Activated naive CD4-positive, alpha-beta T cell (primary cell): ENCODE measurements at places on chromosomes 11 and 22.
A peak's percentile ranks its signal among the peaks of the same experiment; 100 is the strongest.

- no peak for DNase-seq
Observed at GRCh38 chr11:69899957-69900821, 81.0 kb upstream of the FGF3 start.

GRCh38 chr11:12901874-12902481 is 107.1 kb upstream of the RASSF10 start:
- DNase-seq: no peak

DNA sequence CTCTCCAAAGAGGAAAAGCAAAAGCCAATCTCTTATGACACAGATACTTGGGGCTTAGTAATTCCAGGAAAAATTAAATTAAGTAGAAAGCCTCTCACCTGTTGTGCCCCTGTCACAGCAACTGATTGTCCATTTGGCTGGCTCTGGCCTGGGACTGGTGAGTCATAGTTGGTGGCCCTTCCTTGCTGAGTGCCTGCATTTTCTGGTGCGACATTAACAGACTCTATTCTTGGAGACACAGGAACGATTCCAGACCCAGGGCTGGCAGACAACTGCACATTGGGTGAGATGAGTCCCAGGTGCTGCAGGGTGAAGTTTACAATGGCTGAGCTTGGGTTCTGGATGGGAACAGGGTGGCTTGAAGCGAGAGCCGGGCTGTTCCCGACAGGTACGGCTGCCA is 15.6 kb downstream of the E2F8 start:
- no peak for DNase-seq

DNA sequence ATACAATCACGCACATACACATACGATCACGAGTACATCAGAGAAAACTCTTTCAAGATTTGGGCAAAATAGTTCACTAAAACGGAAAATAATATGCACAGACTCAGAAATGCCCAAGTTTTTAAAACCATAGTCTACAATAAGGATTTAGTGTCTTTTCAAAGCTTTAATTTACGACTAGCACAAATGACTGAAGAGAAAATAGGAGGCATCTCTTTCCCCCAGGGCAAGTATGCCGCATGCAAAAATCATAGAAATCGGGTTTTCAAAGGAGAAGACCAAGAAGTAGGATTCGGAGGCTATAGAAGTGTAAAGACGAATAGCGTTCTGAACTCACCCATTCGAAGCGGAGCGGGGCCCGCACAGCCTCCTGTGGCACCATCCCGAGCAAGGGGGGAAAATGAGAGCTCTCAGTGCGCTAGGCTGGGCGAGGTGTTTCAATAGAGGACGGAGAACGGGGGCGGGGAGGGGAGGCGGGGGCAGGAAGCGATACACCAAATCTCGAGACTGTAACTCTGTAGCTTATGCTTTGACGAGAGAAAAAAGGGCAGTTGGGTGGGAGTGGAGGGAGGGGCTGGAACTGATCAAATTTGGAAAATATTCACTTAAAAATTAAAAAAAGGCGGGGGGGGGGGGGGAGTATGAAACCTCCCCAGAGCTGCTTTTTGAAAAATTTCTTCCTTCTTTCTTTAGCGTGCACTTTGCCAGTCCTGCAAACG is 15.8 kb downstream of the BLID start:
- no peak for DNase-seq

DNA sequence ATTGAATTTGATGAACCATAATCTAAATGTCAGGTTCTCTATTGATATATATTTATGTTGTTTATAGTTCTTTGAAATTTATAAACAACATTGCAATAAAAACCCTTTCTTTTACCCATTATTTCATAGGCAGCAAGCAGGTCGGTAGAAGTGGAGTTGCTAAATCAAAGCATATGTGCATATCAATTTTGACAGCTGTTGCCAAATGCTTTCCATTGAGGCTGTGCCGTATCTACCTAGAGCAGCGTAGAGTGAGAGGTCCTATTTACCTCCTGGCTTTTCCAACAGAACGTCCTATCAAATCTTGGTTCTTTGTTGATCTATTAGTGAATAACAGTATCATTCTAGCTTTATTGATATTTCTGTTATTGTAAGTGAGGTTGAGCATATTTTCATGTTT is 77.5 kb upstream of the SLC22A12 start:
- DNase-seq: no peak

GRCh38 chr22:20463324-20464095 is 25.9 kb upstream of the SCARF2 start:
- peak; percentile 26 for DNase-seq

DNA sequence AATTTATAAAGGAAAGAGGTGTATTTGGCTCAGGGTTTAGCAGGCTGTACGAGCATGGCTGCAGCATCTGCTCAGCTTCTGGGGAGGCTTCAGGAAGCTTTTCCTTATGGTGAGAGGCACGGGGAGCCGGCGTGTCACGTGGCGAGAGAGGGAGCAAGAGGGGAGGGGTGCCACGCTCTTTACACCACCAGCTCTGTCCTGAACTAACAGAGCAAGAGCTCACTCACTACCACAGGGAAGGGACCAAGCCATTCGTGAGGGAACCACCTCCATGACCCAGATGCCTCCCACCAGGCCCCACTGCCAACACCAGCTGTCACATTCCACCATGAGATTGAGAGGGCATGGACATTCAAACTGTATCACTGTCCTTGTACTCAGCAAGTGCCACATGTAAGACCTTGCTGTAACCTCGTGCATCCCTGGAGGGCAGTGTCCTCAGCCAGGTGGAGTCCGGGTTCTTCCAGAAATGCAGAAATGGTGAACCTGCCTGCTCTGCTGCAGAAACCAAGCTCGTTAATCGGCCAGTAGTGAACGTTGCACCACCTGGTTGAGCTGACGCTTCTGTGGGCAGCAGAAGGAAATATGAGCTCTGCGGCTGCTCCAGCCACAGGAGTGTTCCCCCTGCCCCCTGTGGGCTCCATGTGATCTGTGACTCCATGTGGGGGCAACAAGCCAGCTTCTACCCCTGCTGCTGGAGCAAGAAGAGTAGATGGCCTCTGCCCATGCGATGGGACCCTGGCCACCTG is 368.6 kb downstream of the TBC1D22A start:
- DNase-seq: no peak

DNA sequence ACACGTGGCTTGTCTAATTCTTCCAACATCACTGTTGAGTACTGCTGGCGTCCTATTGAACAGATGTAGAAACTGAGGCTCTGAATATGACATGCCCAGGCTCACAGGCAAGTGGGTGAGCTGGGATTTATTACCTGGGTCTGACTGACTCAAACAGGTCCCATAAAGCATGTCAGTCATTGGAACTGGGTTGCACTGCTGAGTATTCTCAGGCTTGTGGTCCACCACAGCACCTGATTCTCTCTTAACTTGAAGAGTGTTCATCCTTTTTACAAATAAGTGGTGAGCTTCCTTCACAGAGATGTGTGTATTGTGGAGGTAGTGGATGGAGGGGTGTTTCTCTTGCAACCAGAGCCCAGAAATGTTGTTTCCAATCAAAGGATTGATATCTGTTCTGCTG is 44.5 kb downstream of the SC5D start:
- no peak for DNase-seq

DNA sequence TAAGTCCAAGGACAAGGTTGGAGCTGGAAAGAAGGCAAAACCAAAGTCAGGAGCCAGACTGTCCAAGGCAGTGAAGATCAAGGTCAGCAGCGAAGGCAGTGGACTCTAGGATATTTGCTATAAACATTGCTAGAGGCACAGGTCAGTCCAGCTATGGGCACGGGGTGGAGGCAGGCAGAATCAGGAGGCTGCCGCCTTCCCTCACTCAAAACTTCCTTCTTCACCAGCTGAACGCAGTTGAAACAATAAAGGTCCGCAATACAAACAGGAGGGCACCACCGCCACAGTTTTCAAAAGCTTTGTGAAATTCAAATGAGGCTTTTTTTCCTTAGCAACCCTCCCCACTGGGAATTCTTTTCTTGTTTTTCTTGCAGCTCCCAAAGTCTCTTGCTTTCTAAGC is 372.4 kb downstream of the NXPE2 start:
- no peak for DNase-seq

DNA sequence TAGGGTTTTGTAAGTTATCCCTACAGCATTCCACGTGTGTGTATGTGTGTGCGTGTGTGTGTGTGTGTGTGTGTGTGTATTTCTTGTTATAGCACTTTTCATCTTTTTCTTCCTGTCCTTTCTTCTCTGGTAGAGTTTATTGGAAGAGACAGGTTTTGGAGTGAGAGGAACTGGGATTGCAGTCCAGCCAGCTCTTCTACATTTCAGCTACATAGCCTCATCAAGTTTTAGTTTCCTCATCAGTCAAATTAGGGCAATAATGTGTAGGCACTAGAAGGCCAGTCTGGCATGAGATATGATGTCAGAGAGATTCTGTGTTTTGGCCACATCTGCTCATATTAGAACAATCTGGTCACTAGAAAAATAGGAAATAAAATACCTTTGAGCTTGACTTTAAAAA is 1283.5 kb upstream of the TENM4 start:
- DNase-seq: no peak

GRCh38 chr11:43685440-43685839 is 4.9 kb downstream of the HSD17B12 start:
- no peak for DNase-seq

DNA sequence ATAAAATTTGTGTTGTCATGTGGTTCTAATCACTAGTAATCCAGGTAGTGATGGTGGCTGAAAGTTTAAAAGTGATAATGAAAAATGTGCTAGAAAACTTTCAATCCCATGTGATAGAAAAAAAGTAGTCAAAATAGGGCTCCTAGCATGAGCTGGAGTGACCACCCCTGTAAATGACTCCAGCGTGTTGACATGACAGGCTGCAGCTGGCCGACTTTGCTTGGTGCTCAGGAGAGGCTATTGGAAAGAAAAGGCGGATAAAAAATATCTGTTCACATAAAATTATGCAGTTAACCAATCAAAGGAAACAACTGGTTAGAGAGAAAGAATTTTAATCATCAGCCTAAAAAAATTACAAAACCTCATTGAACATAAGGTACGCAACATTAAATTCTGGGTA is 16.9 kb upstream of the MTCH2 start:
- DNase-seq: no peak

DNA sequence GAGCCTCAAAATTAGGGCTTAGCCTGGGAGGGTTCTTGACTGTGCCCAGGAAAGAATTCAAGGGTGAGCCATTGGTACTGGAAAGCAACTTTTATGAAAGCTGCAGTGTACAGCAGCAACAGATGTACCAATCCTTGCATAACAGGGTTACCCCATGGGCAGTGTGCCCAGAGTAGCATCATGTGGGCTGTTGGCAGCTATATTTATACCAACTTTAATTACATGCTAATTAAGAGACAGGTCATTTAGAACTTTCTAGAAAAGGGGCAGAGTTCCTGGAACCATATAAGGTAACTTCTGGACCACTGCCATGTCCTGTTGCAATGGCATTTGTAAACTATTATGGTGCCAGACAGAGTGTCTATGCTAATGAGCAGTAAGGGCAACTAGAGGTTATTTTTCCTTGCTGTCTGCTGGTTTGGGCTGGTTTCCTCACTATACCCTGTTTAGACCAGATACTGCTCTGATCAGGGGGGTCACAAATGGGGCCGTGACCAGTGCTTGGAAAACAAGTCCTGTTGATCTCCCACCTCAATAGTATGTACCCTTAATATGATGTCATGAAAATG is 1120.5 kb upstream of the RAG2 start:
- no peak for DNase-seq

DNA sequence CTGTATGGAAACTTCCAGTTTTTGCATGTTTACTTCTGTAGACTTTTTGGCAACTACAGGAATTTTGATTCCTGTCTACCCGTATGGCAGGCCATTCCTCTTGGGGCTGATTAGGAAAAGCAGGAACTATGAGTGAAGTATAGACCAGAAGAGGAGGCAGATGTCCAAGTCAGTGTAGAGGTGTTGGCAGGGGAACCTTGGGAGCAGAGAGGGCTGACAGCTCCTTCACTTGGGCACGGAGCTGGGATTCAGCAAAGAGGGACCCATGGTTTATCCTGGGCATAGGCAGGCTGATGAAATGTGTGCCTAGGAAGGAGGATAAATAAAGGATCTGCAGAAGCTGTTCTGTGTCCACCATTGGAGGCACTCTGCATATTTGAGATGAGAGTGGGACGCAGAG is 33.1 kb downstream of the TREH start:
- DNase-seq: no peak

DNA sequence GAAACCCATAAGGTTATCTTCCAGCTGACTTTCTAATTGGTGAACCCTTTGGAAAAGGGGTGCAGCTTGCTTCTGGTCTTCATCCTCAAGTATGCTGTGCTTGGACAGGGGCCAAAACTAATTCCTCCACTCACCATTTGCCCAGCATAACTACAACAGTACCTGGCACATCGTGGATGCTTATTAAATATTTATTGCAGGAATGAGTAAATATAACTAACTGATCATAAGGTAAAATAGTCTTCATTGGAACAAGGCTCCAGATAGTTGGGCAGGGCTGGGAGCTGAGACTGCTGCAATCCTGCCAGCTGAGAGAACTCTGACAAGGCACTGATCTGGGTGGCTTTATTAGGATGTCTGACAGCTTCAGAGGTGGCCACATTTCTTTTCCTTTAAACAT is 2.4 kb upstream of the SIDT2 start:
- DNase-seq: no peak

GRCh38 chr11:128324531-128325141 is 262.7 kb downstream of the ETS1 start:
- DNase-seq: peak; percentile 18

DNA sequence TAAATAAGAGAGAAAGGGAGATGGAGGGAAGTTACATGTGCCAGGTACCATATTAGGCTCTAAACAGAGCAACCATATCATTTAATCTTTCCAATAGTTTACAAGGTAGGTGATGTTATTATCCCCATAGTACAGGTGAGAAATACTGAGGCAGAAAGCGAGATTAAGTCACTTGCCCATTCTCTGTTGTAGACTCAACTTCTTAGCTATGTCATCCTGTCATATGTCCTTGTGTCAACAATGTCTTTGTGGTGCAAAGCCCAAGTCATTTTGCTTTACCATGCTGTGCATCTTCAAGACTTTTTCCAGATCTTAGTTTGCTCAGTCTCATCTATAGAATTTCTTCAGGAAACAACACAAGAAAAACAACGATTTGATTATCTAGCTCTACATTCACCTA is 205.0 kb upstream of the E2F8 start:
- no peak for DNase-seq

DNA sequence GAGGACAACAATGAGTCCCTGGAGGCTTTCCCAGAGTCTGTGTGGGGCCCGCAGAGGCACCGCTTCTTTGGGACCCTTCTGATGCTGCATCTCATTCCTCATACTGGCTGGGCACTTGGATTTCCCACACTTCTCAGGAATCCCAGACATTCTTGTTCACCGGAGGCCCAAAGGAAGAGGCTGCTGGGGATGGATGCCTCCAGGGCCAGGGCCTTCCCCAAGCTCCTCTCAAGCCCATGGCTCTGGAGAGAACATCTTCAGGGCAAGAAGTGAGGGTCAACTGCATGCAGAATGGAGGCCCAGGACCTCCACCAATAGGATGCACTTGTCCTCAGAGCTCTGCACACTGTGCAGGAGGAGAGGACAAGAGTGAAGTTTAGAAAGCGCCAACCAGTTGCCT is 34.6 kb downstream of the DKK3 start:
- DNase-seq: no peak

DNA sequence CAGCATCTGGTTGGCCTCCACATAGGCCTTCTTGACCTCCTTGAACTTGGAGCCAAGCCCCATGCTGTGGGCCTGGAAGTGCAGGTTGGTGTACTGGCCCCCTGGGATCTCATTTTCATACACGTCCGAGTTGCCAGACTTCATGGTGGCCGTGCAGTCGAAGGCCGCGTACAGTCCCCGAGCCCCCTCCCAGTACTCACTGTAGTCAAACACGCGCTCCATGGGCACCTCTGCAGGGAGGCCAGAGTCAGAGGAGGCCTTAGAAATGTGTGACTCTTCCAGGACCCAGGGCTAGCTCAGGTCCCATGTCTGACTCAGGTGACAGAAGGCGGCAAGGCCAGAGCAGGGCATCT is 6.7 kb upstream of the LRFN4 start:
- no peak for DNase-seq
